ENCODE measurements at places on chromosomes 2 and 18.

DNA sequence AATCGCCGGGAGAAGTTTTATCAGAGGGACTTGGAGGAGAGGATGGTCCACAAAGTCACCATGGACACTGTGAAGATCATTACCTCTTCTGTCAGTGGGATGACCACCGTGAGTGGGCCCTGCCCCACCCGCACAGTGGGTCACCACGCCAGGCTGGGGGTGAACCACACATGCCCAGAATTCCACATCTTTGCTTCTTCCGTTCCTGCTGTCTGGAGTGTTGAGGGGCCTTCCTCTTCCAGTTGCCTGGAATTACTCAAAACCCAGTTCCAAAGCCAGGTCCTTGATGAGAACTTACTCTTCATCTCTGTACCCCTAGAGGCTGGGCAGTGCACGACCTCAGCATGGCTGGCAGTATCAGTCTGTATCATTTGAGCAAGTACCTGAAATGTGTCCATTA, 22.1 kb downstream of the MROH2A start:
- DNase-seq = no peak

GRCh38 chr2:237774811-237775553, 23.6 kb upstream of the RBM44 start:
- no peak for DNase-seq

GRCh38 chr2:52805901-52806410, 961.6 kb upstream of the CHAC2 start:
- no peak for DNase-seq

GRCh38 chr18:9108911-9109310, 6.4 kb downstream of the NDUFV2 start:
- no peak for DNase-seq
